ENCODE measurements at places on chromosomes 16 and 17.

DNA sequence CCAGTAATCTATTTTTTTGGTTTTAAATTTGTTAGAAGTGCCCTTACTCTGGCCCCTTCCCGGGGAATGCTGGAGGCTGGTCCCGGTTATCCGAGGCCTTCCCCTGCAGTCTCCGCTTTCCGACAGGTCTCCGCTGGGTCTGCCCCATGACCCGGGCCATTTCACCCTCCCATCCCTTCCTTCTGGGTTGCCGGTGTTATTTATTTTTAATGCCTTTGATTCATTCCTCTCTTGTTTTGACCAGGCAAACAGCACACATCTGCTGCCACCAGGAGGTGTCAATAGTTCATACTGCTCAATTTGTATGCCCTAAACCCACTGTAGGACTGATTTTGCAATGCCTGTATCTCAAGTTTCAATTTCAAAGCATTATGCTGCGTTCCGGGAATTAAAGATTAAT, 113.2 kb upstream of the IRX5 start:
- no peak for DNase-seq

GRCh38 chr16:47037746-47038458, 64.4 kb upstream of the DNAJA2 start:
- peak; percentile 75 for DNase-seq

DNA sequence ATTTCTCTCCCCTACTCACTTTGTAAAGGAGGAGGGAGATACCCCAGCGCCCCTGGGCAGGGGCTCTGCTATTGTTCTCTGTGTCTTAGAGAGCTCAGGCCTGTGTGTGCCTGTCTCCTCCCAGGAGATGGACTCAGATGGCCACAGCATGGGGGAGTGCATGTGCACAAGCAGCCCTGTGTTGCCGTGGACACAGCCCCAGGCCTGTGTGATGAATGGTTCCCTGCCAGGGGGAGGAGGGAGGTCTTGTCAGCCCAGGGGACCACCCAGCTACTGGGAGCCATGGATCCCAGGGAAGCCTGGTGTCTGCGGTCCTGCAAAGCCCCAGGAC, 26.3 kb downstream of the GINS2 start:
- no peak for DNase-seq

GRCh38 chr16:66900721-66901441, 17.8 kb downstream of the CDH16 start:
- no peak for DNase-seq

DNA sequence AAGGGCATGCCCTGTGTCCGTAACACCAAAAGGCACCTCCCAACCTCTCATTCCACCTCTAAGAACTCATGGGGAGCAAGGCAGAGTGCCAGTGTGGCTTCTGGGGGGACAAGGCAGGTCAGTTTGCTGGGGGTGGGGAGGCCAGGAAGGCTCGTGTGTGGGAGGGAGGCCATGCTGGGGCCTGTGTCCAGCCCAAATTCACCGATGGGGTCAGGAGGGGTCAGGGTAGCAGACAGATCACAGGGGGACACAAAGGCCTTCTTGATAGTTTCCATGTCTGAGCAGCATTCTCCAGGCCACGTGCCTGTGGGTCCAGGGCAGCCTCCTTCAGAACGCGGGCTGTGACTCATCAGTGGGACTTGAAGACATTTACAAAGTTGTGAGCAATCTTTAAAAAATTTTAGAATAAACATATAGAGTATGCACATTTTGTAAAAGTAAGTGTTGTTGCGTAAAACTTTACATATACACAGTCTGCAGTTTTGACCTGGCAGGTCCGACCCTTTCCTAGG, 20.9 kb downstream of the SPACA3 start:
- peak; percentile 46 for DNase-seq

GRCh38 chr17:78130090-78130436, 508 bp upstream of the TMC8 start:
- no peak for DNase-seq

DNA sequence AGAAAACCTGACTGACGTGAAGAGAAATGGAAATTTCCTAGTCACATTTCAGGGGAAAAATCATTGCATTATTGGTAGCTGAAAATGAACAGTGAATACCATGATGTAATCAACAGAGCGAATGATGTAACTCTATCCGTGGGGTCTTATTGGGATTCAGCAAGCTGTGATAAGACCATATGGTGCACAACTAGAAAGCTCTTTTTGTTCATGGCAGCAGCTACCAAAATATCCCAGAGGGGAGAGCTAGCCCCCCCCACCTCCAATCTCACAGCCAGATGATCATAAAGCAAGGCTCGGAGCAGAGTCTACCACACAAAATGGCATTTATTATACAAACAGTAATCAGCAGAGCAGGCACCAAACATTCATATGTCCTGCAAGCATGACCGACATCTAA, 22.2 kb upstream of the DNAH17 start:
- DNase-seq, result no peak

DNA sequence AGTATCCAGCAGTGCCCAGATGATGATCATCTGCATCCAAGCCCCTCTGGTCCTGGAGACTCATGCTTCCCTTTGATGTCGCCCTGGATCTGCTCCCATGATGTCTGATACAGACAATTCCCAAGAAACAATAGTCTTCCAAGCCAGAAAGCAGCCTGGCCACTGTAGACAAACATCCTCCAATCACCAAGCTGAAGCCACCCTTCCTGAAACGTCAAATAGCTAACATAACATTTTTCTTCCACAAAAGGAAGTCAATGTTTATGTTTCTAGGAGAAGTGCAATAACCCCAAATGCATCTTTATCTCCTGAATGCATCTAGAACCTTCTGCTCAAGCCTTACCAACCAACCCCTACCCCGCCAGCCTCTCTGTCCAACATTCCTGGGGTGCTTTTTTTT, 1.2 kb upstream of the DPEP2 start:
- no peak for DNase-seq

DNA sequence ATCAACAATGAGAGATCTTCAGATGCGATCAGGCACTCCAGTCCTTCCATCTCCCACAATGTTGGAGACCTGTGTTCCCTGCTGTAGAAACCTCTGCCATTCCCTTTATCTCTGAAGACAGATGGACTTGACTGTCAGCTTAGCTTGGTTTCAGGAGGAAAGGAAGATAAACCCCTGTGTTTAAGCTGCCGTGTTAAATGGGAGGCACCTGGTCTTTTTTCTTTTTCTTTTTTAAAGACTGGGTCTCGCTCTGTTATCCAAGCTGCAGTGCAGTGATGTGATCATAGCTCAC, 63.1 kb downstream of the USP22 start:
- DNase-seq, result no peak

GRCh38 chr16:81770008-81770407, 9.1 kb upstream of the PLCG2 start:
- DNase-seq, result no peak

DNA sequence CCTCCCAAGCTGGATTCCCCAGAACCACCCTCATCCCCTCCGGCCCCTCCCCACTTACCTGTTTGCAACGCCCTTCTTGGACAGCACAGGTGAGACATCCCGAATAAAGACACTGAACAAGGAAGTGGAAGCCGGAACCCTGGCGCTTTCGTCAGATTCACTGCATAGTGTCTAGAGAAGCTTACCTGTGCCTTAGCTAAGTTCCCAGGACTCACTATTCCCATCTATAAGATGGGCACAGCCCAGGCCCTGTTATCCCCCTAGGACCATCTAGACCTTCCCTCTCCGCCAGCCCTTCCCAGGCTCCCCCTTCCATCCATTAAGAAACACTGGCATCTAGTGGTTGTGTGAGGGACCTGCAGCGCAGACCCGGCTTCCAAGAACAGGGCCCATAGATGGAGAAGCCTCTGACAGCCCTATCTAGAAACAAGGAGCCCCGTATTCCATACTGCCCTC, 26.9 kb upstream of the RPL38 start:
- peak; percentile 67 for DNase-seq

DNA sequence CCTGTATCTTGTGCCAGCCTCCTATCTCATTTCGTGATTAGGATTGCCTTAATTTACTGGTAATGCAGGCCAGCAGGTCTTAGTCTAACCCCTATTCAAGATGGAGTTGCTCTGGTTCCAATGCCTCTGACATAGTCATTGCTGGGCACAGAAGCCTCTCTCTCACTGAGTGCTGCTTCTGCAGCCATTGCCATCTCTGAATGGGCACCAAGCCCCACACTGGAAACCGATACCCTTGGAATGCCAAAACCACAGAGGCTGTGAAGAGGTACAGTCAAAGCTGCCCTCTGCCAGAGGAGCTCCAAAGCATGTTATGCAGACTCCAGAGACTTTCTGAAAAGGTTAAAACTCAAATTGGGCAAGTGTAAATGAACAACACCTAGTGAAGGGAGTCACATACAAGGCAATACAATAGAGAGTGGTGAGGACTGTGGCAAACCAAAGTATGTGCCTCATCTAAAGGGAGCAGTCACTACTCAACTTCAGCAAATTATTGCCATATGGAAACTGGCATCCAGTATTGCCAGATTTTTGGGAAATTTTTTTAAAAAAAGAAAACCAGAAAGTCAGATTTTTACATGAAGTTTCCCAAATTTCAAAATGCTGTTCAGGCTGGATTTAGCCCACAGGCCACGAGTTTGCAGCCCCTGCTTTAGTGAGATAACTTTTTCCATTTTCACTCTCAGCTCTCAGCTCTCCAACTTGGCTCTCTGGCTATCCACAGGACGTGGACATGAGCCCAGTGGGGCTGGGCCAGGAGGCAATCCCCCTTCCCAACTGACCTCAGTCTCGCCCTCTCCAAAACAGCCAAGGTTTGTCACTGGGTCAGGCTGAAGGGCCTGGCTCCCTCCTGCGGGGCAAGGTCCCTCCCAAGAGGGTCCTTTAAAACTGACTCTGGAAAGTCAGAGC, 2.1 kb upstream of the MMP2 start:
- no peak for DNase-seq

DNA sequence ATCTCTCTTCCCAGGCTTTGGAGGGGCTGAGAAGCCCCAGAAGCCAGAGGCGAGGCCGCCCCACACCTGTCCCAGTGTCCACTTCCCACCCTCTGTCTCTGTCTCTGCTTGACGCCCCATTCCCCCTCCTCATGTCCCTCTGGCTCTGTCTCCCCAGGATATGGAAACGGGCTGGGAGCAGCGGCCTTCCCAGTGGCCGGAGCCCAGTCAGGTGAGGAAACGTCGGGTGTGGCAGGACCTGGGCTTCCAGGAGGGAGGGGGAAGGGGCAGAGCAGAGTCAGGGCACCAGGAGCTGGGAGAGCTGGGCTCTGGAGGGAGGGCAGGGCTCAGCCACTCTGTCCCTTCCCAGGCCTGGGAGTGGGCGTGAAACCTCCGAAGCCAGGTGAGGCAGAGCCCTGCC, 10.6 kb upstream of the PKMYT1 start:
- no peak for DNase-seq

DNA sequence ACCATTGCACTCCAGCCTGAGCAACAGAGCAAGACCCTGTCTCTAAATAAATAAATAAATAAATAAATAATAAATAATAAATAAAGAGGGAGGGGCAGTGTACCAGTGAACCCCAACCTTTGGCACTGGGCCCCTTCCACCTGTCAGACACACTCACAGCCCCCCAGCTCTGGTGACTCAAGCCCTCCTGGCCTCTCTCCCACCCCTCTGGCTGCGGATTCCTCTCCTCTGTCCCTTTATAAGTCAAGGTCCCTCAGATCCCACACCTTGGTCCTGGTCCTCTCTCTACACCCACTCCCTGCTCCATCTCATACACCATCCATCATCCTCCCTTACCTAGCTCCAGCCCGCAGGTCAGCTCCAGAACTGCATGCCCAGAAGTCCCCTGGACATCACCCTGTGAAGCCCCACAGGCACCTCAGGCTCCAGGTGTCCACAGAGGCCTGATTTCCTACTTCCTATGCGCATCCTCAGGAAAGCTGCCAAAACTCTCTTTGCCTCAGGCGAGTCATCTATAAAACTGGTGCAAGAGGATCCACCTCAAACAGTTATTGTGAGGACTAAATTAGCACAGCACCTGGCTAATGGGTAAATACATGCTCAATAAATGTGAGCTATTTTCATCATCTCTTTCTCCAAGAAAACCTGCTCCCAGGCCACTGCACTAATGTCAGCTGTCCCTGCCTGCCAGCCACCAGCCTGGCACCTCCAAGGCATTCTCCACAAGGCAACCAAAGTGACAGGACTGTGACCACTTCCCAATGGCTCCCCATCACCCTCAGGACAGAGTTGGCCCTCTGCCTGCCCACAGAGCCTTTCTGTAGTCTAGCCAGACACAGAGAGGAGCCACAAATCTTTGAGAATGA, 46.8 kb downstream of the BEAN1 start:
- DNase-seq, result no peak

- DNase-seq, result no peak
Observed at GRCh38 chr16:31488468-31489297, 5.8 kb downstream of the SLC5A2 start.

DNA sequence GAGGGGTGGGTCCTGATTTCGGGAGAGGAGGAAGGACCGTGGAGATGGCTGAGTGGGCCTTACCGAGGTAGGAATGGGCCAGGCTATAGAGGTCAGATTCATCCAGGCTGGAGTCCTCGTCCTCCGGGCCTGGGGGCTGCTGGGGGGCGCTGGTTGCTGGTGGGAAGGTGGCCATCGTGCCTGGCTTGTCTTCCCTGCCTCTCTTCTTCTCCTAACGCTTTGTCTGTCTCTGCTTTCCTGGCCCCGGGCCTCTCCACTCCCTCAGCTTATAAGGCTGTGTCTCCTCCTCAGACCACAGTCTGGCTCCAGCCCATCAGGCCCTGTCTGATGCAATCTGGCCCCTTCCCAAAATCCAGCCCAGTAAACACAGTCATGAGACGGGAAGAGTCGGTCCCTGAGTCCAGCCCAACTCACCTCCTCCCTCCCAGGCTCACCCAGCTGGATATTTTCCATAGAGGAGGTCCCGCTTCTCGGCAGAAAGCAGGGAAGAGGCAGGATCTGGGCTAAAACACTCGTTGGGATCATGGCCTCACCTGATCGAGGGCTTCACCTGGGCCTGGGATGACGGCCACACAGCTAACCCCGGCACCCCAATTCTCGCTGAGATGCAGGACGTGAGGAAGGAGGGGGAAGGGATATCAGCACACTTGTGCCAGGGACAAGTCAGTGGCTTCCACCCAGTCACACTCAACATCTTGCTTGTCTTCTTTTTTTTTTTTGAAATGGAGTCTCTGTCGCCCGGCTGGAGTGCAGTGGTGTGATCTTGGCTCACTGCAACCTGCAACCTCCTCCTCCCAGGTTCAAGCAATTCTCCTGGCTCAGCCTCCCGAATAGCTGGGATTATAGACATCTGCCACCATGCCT, at the start of gene NUPR1:
NUPR1 (minus strand) TSS at position 242 of the 864 bp plus-strand sequence; CDS start at position 175, 67 bp downstream.
- no peak for DNase-seq

DNA sequence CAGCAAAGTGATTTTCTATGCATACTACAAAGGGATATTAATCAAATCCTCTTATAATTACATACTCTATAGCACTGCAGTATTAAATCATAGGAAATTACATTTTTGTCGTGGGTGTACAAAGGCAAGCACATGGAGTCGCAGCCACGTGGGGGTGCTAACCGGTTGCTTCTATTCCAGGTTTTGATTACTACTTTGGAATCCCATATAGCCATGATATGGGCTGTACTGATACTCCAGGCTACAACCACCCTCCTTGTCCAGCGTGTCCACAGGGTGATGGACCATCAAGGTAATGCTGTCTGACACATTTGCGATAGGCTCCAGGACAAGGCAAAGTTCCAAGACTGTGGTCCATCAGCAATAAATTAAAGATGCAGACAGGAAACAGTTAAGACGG, 60.1 kb downstream of the ARSG start:
- DNase-seq, result no peak
